Stimulated activated CD8-positive, alpha-beta memory T cell treated with anti-CD3 and anti-CD28 coated beads, Interleukin-7, amount 100 ng/mL, for 4 hours (primary cell): ENCODE measurements at places on chromosomes 1 and 21.

DNA sequence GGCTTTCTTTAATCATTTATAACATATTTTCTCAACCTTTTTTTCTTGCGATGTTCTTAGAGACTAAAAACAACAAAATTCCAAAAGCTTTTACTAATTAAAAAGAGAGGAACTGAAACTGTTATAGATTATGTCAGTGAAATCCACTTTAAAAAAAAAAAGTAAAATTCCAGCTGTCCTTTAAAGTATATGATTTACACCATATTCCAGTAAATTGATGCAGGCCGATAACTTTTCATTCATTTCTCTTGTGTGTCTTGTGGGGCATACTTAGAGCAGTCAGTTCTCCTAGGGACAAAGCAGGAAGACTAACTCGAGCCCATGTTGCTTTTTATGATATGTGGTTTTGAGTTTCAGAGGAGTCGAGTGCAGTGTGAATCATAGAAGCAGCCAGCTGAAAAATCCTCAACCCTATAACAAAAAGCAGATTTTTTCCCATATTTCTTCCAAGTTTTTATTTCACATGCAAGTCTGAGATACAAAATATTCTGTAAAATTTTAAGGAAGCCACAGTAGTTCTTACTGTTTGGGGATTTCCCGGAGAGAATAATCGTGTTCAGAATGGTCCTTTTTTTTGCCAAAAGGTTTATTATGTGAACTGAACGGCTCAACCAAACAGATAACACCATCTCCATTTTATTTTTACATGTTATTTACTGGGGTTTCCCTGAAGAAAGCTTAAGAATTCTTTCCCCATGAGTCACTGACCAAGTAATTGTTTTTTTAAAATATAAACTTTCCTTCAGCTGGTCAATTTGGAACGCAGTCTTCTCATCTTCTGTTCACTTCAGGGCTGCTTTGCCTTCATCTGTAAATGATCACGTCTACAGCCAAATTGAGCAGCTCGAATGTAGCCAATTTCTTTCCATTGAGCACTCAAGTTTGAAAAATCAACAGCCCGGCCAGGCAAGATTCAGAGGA lies 77.0 kb upstream of the C1orf105 start:
- no peak for DNase-seq

GRCh38 chr1:48943826-48944225 lies 167.1 kb upstream of the BEND5 start:
- no peak for DNase-seq

DNA sequence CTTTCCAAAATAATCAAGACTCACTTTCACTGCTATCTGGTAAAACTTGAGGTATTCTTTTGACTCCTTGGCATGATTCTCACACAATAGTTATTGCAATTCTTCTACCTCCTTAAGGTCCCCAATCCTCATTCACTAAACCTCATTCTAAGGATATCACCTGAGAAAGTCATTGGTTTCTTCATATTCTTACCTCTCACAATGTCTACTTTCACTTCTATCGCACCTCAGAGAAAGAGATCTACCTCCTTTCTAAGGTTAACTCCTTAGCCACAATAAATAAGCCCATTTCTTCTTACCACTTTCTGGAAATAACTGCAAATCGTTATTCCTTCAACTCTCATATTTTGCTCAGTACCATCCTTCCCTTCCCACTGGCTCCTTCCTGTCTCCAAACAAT lies 18.7 kb downstream of the HNRNPR start:
- DNase-seq, result no peak

- no peak for DNase-seq
Observed at GRCh38 chr1:39645411-39646043, 6.1 kb upstream of the HEYL start.

GRCh38 chr21:34805157-34805556 lies 136.4 kb downstream of the CLIC6 start:
- no peak for DNase-seq

- DNase-seq, result no peak
Observed at GRCh38 chr1:246978785-246979184, 29.1 kb downstream of the ZNF695 start.

DNA sequence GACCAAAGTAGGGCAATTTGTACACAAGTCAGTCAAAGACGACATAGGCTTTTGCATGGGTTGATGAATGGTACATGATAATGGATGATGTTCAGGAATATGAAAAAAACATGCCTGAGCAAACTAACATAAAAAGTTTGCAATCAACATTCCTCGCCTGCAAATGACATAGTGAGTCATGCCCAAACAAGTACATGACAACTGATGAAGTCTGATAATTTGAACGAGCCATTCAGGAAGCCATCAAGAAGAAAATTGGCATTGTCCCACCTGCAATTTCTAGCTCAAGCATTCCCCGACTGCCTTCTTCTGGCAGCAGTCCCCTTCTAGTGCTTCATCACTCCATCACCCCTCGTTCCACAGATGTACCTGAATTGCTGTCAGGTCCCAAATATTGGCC lies 118.4 kb upstream of the NR5A2 start:
- no peak for DNase-seq
